ENCODE measurements at places on chromosomes 1 and 21.

DNA sequence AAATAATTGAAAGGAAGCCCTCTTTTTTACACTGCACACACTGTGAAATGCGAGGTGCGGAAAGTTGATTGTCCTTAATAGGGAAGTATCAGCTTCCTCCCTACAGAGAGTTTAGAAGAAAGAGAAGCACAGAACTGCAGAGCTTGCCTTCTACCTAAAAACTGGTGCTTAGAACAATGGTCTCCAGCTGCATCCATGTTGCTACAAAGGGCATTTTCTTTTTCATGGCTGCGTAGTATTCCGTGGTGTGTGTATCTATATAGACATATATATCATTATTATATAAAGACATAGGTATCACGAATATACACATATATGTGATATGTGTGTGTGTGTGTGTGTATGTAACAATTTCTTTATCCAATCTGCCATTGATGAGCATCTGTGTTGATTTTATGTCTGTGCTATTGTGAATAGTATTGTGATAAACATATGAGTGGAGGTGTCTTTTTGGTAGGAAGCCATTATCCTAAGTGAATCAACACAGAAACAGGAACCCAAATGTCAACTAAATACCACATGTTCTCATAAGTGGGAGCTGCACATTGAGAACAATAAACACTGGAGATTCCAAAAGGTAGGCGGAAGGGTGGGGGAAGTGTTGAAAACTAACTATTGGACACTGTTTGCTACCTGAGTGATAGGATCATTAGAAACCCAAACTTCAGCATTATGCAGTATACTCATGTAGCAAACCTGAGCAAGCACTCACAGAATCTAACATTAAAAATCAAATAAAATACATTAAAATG is 290.0 kb upstream of the RUNX1 start:
- no peak for DNase-seq

DNA sequence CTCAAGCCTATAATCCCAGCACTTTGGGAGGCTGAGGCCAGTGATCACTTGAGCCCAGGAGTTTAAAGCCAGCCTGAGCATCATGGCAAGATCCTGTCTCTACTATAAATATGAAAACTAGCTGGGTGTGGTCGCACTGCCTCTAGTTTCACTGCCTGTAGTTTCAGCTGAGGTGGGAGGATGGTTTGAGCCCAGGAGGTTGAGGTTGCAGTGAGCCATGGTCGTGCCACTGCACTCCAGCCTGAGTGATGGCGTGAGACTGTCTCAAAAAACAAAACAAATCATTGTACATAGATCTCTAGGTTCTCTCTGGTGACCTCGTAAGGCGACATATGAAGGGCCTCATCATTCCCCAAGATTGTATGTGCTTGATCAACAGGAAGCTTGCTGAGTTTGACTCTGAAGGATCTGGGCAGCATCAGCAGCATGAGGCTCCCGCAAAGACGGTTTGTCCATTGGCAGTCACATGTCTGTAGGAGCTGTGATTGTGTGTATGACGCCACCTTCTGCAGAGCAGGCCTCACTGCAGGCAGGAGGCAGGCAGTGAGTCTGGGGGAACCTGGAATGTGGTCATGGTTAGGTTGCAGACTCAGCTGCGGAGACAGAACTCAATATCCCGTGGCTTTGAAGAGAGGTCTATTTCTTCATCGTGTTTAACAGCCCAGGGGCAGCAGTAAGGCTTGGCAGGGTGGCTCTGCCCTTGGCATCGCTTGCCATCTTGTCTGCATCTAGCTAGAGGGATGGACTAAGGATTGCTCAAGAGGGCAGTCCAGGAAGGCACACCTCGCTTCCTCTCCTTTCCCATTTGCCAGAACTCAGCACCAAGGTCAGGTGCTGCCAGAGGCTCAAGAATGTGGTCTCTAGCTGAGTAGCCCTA is 14.0 kb downstream of the ATP5PO start:
- DNase-seq = no peak

DNA sequence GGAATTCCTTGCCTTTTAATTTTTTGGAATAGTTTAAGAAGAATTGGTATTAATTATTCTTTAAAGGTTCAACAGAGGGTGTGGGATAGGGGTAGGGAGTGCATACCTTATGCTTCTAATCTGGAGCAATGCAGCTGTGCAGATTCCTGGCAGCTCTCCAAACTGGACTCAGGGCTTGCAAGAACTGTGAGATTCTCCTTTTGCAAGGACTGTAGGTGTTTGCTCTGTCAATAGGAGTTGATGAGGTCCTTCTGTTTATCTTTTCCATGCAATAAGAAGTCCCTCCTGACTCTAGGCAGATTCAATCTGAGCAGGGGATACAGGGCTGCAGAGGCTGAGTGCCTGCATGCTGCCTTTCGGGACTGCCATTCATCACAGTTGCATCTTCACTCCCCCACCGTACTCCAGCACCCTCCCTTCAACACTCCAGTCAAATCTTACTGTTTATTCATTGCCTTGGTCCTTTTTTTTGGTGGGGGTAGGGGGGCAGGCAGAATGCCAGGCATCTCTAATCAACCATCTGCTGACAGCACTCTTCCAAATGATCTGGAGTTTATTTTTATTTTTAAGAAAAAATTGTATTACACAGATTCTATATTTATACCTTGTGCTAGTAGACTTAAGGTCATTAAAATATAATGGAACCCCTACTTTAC is 122.3 kb downstream of the DISC1 start:
- no peak for DNase-seq

DNA sequence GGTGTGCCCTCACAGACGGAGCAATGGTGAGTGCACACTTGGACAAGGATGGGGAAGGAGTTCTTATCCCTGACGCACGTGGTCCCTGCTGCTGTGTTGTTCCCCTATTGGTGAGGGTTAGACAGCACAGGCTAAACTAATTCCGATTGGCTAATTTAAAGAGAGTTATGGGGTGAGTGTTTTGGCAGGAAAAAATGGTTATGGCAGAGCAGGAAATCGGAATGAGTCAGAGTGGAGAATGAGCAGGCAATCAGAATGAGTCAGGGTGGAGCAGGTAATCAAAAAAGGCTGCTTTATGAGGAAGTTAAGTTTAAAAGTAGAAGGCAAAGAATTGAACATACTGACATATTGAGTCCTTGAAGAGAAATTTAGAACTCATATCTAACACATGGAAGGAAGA is 100.5 kb downstream of the NGF start:
- no peak for DNase-seq

- no peak for DNase-seq
Observed at GRCh38 chr1:8814865-8815264, 2.6 kb downstream of the RERE start.
